ENCODE measurements at places on chromosomes 2 and 18.

DNA sequence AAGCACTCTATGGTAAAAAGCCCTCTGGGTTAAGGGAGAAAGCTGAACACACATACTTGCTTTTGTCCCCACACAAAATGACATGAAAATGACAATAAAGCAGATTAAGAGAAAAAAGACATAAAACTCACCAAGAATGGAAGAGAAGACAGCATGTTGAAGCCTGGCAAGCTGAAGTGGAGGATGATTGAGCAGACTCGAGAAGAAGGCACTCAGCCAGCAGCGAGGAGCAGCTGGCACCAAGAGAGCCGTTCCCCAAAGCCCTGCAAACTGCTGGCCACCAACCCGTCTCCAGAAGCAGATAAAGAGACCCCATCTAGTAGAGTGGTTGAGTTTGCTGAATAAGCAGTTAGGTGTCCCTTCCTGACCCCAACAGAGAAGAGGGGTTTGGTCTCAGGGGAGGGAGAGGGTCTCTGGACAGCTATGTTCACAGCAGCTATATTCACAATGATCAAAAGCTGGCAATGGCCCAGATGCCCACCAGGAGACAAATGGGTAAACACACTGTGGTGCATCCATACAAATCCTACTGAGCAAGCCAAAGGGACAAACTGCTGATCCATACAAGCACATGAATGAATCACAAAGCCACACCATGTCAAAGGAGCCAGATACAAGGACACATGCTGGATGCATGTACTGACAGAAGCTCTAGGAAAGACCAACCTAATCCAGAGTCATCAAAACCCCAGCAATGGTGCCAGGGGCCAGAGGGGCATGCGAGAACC, 36.9 kb downstream of the FAM168B start:
- no peak for DNase-seq

DNA sequence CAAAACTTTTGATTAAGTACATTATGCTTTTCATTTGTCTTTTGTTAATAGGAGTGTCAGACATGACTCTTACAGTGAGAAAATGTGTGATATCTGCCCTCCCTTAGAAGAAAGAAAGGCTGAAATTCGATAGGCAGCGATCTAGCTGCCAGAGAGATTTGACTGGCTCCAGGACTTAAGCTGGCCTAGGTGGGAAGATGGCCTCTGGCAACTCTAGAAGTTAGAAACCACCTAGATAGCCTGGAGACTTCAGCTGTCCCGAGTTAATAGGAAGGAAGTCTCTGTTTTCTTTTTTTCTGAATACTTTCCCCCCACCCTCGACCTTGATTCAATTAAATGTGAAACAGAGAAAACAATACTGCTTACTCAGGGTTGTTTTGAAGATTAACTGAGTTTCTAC, 1194.7 kb upstream of the CRIM1 start:
- DNase-seq, result no peak

DNA sequence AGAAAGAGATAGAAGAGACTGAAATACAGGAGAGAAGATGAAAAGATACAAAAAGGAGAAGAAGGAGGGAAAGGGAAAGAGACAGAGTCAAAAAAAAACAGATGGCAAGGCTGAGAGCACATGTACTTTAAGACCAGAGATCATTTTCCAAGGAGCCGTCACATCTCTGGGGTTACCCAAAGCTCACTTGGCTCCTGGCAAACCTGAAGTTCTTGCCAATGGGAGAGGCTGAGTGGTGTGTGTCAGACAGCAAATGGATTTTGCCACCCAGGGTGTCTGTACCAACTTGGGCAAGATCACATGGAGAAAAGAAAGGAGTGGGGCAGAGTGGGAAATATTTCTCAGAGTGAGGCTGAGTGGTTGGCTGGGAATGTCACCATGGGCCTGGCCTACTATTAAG, 219.3 kb upstream of the TNP1 start:
- no peak for DNase-seq

- no peak for DNase-seq
These were observed 503.6 kb downstream of the ARHGAP15 start for GRCh38 chr2:143632751-143633374.

DNA sequence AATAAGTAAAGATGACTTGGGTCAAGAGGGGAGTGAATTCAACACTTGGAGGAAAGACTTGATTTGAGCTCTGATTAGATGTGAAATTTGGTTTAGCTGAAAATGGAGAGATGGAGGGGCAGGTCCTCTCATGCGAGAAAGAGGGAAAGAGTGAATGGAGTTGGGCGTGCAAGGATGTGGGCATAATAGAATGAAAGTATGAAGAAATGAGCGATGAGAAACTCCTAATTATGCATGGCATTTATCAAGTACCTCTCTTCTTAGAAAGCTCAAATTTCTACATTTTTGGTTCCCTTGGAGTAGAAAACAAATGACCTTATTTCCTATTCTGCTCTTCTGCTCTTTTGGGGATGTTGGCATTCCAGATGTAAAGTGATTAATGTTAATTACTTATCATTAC, 161.5 kb downstream of the PHLPP1 start:
- DNase-seq, result no peak

DNA sequence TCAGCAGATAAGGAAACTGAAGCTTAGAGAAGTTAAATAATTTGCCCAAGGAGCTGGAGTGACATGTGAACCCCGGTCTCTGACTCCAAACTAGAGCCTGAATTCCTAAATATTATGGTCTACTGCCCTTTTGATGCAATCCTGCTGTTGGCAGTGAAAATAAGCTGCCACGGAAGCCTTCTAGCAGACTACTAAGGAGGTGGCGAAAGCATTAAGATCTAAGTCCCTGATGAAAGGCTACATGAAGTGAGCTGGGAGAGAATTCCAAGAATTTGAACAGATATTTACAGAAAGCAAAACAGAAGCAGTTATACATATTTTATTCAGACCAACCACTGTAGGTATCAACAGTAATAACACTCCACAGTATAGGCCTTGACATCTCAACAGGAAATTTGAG, 28.1 kb downstream of the TRMT61B start:
- no peak for DNase-seq
